ENCODE measurements at places on chromosomes 13 and 19.

DNA sequence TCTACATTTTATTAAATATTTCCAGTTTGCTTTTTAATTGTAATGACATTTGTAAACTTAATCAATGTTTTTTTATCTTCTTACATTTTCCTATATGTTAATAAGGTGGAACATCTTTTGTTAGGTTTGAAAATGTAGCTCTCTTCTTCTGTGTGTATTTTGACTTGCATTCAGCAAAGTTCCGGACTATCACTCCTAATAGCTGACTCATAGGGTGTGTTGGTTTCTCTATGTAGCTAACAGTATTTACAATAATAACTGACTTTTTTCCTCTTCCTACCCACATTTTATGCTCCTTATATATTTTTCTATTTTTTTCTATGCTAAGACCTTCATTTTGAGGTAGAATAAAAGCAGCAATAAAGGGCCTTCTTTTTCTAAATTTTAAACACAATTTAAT, 28.1 kb downstream of the MYO16 start:
- DNase-seq = no peak

GRCh38 chr19:16247353-16248182, 49.9 kb downstream of the AP1M1 start:
- DNase-seq = peak; percentile 67

- peak; percentile 69 for DNase-seq
Measured at GRCh38 chr13:98273824-98274742, 97.0 kb upstream of the RNF113B start.

- no peak for DNase-seq
Measured at GRCh38 chr13:100434010-100434763, 154.4 kb downstream of the GGACT start.

- no peak for DNase-seq
Measured at GRCh38 chr19:44857837-44858236, 11.7 kb downstream of the NECTIN2 start.

DNA sequence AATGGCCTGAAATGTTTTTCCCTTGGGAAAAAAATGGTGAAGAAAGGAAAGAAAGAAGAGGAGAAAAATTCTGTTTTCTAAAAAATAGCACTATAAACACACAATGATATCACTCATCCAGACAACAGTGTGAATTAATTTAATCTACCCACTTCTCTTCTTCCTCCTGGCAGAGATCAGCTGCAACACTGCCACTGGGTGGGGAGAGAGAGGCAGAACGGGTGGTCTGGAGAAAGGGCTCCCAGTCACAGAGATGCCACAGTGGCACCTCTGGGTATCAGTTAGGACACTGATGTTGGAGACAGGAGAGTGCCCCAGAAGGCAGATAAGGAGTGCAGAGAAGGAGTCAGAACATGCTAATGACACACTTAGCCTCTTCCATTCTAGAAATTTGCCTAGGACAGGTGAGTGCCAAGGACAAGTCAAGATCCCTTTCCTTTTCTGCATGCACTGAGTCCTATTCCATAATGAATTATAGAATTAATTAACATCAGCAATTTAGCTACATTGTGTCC, 168.6 kb downstream of the SUCLA2 start:
- DNase-seq = no peak

DNA sequence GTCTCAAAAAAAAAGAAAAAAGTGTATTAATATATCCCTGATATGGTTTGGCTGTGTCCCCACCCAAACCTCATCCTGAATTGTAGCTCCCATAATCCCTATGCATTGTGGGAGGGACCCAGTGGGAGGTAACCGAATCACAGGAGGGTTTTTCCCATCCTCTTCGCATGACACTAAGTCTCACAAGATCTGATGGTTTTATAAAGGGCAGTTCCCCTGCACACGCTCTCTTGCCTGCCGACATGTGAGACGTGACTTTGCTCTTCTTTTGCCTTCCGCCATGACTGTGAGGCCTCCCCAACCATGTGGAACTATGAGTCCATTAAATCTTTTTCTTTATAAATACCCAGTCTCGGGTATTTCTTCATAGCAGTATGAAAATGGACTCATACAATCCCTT, 17.7 kb downstream of the STK24 start:
- DNase-seq = no peak

DNA sequence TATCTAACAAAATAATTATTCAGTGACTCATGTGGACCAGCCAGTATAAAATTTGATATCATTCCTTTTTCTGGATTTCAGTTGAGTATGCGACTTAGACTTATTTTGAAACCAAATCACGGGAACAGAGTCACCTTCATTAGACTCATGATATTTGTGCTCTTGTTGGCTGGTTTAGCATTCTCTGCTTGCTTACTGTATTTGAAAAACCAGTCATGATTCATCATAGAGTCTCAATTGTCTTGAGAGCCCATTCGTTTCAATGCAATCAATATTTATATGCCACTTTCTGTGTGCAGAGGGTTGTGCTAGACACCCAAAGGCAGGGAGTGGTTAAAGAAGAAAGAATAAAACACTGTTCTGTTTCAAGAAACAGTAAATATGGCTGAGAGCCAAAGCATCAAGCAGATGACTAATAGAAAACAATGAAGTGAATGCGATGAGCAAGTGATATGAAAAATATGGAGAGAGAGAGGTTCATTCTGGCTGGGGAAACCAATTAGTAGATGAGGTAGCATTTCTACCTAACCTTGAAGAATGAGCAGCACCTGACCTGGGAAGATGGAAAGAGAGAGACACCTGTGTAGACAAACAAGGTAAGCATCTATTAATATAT, 99.6 kb upstream of the MBNL2 start:
- no peak for DNase-seq

- DNase-seq = no peak
Measured at GRCh38 chr19:19067276-19068072, 3.7 kb downstream of the SLC25A42 start.

GRCh38 chr19:17787274-17787913, 7.5 kb upstream of the B3GNT3 start:
- DNase-seq = no peak

DNA sequence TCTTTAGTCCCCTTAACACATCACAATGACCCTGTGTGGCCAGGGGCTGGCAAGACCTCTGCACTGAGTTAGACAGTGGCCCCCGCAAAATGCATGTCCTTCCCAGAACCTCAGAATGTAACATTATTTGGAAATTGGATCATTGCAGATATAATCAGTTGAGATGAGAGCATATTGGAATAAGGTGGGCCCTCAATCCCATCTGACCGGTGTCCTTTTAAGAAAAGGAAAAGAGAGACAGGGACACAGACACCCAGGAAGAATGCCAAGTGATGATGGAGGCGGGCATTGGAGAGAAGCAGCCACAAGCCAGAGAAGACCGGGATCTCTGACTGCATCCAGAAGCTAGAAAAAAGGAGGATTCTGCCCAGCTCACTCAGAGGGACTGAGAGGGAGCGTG, 1.8 kb downstream of the FAM187B start:
- DNase-seq = no peak

DNA sequence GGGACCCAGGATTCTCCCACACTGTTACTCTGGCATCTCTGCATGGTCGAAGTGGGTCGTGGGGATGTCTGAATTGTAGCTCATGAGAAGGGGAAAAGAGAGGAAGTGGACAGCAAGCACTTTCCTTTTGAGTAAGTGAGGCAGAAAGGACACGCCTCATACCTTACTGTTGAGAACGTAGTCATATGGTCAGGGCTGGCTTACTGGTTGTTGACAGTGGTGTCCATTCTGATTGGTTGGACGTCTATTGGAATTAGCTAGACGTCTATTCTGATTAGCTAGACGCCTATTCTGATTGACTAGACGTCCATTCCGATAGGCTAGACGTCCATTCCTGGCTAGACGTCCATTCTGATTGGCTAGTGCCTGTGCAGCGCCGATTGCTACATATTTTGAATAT, 12.4 kb downstream of the GRIN2D start:
- no peak for DNase-seq

DNA sequence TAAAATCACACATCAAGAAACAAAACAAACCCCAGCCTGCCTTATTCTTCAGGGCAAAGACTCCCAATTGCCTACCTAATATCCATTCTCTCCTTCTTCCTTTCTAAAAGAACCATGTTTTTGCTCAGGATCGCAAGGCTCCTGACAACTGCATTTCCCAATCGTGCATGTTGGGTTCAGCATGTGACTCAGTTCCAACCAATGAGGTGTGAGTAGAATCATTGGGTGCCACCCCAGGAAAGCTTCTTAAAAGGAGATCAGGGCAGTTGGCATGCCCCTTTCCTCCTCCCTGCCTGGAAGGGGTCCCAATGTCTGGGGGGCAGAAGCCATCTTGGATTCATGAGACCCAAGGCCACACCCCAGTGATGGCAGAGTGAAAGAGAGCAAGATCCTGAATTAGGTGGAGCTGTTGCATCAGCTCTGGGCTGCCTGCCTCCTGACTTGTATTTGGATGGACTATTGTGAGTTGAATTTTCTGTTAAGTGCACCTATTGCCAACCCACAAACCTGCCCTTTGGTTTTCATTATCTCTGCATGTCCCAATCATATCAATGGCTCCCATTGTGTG, 26.0 kb upstream of the UBAC2 start:
- DNase-seq = no peak

DNA sequence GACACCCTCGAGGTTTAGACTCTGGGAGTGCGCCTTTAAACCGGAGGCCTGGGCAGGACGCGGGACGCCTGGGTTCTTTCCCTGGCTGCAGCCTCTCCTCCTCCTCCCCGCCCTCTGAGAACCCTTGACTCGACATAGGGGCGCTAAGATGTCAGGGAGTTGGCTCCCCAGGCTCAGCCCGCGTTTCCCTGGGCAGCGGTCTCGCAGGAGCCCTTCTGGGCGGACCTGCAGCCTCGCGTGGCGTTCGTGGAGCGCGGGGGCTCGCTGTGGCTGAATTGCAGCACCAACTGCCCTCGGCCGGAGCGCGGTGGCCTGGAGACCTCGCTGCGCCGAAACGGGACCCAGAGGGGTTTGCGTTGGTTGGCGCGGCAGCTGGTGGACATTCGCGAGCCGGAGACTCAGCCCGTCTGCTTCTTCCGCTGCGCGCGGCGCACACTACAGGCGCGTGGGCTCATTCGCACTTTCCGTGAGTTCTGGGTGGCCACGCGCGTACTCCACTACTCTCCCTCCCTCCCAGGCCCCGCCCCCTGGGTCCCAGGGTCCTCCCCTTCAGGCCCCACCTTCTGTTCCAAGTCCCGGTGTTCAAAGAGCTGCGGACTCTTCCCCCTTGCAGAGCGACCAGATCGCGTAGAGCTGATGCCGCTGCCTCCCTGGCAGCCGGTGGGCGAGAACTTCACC, 1.3 kb downstream of the ICAM5 start:
- no peak for DNase-seq

DNA sequence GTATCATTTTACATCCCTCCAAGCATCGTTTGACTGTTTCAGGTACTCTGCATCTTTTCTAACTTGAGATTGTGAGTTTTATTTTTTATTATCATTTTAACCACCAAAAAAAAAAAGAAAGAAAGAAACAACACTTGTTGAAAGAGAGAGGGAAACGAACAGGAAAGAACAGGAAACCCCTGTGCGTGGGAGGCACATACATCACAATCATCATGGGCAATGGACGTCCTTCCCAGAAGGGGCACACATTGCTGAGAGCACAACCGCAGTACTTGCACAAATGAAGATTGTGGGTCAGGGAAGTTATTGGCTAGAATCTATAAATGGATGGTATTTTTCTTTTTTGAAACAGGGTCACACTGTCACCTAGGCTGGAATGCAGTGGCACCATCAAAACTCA, 1.7 kb downstream of the CLC start:
- DNase-seq = no peak

GRCh38 chr13:75372517-75372916, 109.5 kb downstream of the TBC1D4 start:
- peak; percentile 25 for DNase-seq

GRCh38 chr13:76440568-76440967, 445.6 kb downstream of the KCTD12 start:
- DNase-seq = no peak

DNA sequence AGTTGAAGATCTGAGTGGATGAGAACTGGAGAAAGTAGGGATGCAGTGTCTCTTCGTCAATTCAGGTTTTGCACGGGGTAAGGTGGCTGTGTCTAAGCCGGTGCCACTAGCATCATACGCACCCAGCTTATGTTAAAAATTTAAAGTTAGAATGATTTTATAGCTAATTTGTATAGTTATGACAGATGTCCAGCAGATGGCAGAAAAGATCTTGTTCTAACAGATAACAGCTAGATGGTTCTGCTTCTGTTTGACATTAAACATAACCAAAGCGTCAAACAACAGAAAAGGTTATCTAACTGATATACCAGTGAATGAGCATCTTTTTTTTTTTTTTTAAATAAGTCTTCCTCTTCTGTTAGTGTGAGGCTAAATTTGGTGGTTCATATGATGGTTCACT, 18.8 kb upstream of the EDDM13 start:
- DNase-seq = peak; percentile 32

DNA sequence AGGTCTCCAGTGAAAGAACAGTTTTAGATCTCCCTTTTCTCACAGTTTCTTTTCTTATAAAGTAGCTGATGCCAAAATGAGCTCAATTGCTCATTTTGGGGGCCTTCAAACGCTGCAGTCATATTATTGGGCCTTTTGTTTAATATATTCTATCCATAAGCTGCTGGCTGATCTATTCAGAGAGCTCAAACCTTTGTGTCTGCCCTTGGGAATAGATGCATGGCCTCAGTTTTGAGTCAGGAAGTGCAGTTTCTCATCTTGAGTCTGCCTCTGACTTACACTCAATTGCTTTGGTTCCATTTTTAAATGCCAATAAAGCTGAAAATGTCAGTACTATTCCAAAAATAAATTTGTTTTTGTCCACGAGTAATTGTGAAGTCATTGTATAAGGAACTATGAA, 468.9 kb downstream of the KLF12 start:
- no peak for DNase-seq

DNA sequence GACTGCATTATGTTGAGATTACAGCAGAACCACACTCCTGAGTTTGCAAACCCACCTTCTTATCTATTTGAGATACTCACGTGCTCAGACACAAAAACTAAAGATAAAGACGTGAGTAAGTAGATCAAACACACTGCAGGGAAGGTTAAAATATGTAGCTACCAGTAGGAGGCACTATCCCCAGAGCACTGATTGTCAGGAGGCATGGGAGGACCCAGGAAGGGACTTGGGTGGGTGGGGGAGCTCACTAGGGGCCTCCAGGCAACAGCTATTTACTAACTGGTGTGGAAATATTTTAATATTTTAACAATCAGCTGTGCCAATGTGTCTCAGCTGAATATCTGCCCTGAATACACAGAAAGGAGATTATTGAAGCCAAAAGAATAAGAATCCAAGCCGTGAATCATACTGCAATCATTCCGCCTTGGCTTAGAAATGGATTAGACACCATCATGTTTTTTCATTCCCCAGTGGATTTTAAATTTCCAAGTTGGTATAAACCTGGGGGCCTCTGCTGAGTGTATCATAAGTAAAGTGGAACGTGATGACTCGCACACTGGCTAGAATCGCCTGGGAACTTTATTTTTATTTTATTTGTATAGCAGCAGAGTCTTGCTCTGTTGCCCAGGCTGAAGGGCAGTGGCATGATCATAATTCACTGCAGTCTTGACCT, 73.2 kb upstream of the CACNA1A start:
- no peak for DNase-seq

DNA sequence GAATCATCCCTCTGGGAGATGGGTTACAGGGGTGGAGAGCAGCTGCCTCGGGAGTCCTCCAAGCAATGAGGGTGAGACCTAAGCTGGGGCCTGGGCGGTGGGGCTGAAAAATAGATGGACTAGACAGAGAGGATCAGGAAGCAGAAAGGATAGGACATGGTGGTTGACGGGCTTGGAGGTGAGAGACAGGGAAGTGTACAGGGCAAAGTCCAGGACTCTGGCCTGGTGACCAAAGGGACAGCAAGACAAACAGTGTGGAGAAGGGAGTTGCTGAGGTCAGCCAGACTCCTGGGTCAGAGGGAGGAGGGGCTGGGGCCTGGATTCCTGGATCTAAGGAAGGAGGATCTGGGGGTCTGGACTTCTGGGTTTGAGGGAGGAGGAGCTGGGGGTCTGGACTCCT, 5.5 kb downstream of the PHLDB3 start:
- DNase-seq = no peak
